ENCODE measurements at places on chromosomes 1 and 21.

GRCh38 chr21:39685991-39686390, 59.0 kb upstream of the IGSF5 start:
- DNase-seq, result no peak

GRCh38 chr1:156503698-156504437, 3.3 kb upstream of the MEF2D start:
- no peak for DNase-seq

GRCh38 chr1:117794073-117794472, 135.3 kb downstream of the GDAP2 start:
- DNase-seq, result no peak

GRCh38 chr1:180908074-180908765, 4.5 kb upstream of the KIAA1614 start:
- no peak for DNase-seq

GRCh38 chr21:41542727-41543126, 34.8 kb upstream of the TMPRSS2 start:
- no peak for DNase-seq

GRCh38 chr1:54401799-54402198, 4.4 kb downstream of the SSBP3 start:
- DNase-seq, result no peak

DNA sequence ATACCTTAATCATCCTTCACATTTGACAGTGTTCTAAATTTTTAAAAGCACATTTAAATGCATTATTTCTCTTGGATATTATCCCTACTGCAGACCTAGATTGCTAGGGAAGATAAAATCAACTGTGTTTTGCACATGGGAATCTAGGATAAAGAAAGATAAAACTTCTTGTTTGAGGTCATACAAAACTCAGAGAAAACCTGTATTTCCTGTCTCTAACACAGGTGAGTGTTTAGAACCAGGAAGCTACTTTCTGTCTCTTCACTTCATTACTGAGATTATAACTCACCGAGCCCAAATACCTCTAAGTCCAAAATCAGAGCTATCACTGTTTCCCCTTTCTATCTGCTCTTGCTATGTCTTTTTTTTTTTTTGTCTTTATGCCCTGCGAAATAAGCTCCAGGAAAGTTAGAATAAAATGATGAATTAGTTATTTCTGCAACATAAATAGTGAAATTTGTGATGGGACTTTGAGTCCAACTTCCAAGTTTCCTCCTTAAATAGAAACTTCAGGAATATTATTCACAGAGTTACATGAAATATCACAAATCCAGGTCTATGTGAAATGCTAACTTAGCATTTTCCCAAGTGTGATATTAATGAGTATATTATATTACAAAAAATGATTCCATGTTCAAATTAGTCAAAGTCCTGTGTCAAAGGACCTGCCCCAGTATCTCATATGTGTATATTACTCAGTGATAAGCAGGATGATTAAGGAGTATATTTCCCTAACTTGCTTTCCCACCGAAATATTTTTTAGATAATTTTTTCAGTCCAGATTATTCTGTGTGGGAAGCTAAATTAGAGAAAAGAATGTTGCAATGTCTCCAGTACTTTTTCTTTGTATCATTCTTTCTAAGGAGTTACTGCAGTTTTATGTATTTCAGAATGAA, 226.4 kb downstream of the PLA2G4A start:
- DNase-seq, result no peak

- DNase-seq, result no peak
Measured at GRCh38 chr21:15004721-15005370, 60.0 kb downstream of the NRIP1 start.

DNA sequence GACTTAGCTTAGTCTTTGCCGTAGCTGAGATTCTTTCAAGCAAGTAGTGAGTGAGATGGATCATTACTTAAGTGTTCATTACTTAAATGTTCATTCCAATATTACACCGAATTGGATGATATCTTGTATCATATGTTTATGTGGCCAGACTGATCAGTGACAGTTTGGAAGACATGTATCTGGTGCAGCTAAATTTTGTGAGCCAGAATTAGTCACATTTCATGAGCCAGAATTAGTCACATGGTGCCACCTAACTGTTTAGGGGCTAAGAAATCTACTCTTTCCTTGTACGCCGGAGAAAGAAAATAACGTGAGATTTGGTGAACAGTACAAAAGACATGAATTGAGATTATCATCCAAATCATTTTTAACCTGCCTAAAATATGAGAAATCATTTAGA, 355.6 kb downstream of the USP25 start:
- DNase-seq, result no peak

DNA sequence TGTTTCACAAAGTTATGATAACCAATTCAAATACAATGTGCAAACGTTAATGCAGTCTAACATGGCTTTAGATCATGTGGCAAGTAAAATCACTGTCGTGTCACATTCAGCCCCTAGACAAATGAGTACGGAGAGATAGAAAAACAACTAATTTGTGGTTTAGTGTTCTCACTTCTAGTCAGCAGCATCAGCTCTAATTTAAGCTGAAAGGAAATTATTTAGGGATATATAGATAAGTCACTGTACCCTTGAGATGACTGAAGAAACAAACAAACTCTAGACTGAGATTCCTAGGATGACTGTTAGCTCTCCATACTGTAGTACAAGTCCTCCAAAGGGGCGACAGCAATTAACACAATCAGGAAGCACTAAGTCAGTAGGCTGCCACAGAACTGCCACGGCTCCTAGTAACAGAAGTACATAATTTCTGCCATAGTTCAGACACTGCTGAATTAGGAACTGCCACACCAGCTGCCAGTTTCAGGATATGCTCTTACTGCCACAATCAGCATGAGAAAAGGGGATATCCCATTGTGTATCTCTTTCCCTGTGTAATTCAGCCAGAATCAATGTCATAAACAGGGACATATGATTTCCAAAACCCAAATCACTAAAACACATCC, 150.4 kb upstream of the NEGR1 start:
- DNase-seq, result no peak

Measured in activated T-cell treated with anti-CD3 and anti-CD28 coated beads, Interleukin-2, amount 50 U/mL, for 24 hours (primary cell).